ENCODE measurements at places on chromosomes 3 and 15.

DNA sequence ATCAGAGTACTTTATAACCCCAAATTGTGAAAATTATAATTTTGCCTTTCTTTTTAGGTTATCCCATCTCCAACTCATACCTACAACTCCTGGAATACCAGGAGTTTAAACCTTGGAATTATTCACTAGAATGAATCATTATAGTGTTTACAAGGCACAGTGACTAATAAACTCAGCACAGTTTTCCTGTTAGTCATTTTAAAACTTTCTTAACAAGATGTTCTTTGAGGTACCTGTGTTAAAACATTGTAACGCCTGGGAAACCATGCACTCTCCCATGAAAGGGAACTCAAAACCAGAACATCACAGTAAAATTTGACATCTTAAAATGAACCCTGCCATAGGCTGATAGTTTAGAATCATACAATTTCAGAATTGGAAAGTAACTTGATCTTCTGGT lies 132.4 kb upstream of the OSTN start:
- DNase-seq = no peak

GRCh38 chr15:82228750-82229149 lies 33.8 kb downstream of the EFL1 start:
- no peak for DNase-seq

DNA sequence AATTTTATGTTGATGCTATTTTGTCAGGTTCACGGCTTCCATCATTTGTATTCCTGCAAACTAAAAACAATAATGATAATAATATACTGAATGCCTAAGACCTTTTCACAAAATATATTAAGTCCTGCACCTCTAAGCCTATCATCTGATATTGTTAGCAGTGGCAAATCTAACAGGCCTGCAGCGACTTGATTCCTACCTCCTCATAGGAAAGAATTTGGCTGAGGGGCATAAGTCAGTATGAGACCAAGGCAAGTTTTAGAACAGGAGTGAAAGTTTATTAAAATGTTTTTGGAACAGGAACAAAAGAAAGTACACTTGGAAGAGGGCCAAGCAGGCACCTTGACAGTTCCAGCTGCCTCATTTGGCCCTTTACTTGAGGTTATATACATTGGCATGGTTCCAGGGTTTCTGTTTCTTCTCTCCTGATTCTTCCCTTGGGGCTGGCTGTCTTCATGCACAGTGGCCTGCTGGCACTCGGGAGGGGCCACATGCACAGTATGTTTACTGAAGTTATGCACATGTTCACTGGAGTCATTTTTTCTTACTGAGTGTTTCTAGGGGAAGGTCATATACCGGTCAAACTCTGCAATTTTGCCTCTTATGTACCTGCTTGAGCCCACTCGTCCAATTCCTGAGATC lies 418.1 kb downstream of the EPHA6 start:
- no peak for DNase-seq

DNA sequence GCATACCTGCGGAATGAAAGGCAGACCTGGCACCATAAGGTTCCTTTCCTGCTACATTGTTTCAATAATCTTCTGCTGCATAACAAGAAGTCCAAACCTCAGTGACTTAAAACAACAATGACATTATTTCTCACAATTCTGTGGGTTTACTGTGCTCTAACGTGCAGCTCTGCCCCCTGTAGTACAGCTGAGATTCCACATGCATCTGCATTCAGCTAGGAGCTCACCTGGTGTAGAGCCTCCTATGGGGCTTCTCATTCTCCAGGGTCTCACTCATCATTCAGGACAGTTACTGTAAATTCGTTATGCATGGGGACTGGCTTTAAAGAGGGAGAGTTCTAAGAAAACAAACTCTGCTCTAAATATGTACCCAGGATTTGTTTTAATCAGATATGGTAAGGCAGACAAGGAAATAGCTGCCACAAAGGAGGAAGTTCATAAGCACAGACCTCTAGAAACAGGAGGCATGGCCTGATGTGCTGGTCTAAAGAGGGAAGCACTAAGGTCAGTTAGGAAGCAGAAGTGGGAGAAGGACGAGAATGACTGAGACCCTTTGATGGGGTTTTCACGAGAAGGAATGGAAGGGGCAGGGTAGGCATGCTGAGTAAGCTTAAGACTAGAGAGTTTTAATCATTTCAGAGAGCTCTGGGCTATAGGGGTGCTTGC lies 347.0 kb downstream of the NEK10 start:
- no peak for DNase-seq

GRCh38 chr3:121481106-121481880 lies 64.5 kb downstream of the POLQ start:
- no peak for DNase-seq

- DNase-seq = no peak
Observed at GRCh38 chr3:172285844-172286243, 162.4 kb downstream of the GHSR start.

DNA sequence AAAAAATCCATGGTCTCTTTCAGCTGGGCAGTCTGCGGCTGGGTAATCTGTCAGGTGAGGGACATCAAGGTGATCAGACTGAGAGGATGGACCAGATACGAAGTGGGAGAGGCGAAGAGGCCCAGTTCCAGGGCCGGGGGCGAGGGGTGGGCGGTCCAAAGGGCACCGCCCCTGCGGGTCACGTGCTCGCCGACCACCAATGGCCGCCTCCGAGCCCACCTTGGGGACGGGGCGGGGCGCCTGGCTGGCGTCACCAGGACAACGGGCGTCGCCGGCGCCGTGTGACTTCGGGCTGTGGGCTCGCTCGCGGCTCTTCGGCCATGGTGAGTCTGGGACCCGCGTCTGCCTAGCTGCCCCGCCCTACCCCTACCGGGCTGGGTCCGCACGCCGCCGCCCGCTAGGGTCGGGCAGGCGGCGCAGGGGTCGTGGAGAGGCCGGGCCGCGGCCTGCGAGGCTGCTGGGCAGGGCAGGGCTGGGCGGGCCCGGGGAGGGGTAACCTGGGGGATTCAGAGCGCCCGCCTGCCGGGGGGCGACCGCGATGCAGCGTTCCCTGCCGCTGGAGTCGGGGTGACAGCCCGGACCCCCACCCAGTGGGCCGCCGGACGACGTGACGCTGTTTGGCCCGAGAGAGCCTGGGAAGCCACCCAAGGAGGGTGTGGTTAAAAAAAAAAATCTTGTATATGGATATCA lies at the start of gene FBXL2:
Gene FBXL2 (plus strand): TSS at position 250 of the 690 bp plus-strand sequence. CDS start 71 bp downstream, at position 321.
- DNase-seq = peak; percentile 80

- no peak for DNase-seq
Observed at GRCh38 chr3:134922866-134923265, 127.8 kb downstream of the EPHB1 start.

GRCh38 chr3:196772897-196773296 lies 33.2 kb downstream of the PAK2 start:
- no peak for DNase-seq

All from neural crest cell (in vitro differentiated cells).